SJSA1 (cell line): ENCODE measurements at places on chromosomes 1 and 21. TPM values are rescaled to one million over a fixed set of nuclear protein-coding genes. Genes with fewer than 3 reads are reported as not detected.

The MLLT11 gene
- total RNA-seq: 23.7 and 26.5 TPM in 2 replicates

DNA sequence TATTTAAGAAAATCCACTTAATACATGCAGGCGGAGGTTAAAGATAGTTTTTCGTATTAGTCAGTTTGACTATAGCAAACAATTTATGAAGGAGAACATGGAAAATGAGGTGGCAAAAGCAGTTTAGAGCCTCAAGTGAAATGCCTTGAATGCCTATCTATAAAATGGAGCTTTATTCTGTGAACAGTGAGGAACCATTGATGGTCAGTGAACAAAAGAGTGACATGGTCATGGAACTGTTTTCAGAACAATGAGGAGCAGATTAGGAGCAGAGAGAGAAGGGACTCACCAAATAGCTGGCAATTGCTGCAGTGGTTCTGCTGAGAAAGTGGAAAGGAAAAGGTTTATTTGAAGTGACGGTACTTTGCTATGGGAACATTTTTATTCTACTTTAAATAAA, 299.8 kb downstream of the DUSP10 start:
- no peak overlapping the region for H3K4me3 ChIP-seq
- H3K27me3 ChIP-seq: no peaks in the 10 kb centered on the region
- no peak for DNase-seq
- no peaks in the 10 kb centered on the region for H3K36me3 ChIP-seq
- H3K4me1 ChIP-seq: peaks cover 47% of the 10 kb centered on the region

DNA sequence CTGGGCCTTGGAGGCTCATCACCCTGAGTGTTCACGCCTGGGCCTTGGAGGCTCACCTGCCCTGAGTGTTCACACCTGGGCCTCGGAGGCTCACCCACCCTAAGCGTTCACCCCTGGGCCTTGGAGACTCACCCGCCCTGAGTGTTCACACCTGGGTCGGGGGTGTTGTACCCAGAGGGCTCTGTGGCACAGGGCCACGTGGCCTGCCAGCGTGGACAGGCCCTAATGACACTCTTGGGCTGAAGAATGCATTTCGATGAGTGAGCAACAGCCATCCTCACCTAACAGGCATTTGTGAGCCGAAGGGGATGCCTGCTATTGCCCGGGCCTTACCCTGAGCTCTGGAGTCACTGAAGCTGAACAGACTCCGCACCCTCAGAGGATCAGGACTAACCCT, 17.5 kb downstream of the SLC19A1 start:
- no peak overlapping the region for H3K4me3 ChIP-seq
- H3K27me3 ChIP-seq: no peaks in the 10 kb centered on the region
- no peak overlapping the region for H3K27ac ChIP-seq
- no peak for DNase-seq

DNA sequence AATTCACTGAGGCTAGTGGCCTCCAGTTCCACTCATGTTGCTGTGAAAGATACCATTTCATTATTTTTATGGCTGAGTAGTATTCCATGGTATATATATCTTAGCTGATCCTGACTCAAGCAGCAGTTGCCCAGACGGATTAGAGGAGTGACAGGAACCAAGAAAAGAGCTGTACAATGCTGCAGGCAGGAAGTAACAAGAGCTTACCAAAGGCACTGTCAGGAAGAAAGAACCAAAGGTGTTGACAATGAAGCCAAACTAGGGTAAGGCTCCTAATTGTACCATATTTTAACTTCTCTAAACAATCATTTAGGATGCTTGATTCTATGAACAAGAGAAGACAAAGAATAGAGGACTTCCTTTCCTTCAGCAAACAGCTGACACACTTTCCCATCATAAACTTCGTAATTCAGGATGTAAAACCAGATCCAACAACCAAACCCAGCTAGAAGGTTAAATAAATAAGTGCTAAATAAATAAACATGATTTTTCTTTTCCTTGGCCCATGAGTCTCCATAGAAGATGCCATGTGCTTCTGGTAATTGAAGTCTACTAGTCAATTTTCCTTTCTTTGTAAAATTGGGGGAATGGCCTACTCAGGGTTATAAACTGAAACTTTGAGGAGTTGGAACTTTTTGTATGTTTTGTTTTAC, 248.2 kb upstream of the SGIP1 start:
- H3K27ac ChIP-seq: no peak overlapping the region
- DNase-seq: no peak

- no peaks in the 10 kb centered on the region for H3K4me1 ChIP-seq
- no peak for DNase-seq
- no peaks in the 10 kb centered on the region for H3K36me3 ChIP-seq
- H3K27me3 ChIP-seq: no peaks in the 10 kb centered on the region
- H3K4me3 ChIP-seq: no peak overlapping the region
Observed at GRCh38 chr21:45415943-45416611, 11.1 kb downstream of the COL18A1 start.

GRCh38 chr21:29376556-29376955, 77.8 kb downstream of the BACH1 start:
- H3K27ac ChIP-seq: no peak overlapping the region
- peak; percentile 48 for DNase-seq
- no peaks in the 10 kb centered on the region for H3K27me3 ChIP-seq

DNA sequence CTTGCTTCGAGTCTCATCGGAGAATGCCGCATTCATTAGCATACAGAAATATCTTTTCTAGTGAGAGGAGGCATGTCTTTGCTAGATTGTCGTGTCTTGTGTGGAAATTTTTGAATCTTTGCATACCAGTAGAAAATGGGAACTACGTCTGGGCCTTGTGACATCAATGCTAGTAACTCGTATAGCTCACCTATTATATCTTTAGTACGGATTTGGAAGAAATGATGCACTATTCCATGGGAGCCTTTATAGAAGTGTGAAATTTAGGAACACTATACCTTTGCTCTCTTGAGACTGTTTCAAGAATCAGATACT, 835 bp downstream of the UHMK1 start:
- peak overlapping the region; percentile 99 for H3K4me3 ChIP-seq
- DNase-seq: no peak
- peaks cover 40% of the 10 kb centered on the region for H3K36me3 ChIP-seq
- no peak overlapping the region; the same call in 1 of the 2 replicates for H3K27ac ChIP-seq

The PCSK9 gene
- 0.03 TPM in 2 replicates for total RNA-seq

DNA sequence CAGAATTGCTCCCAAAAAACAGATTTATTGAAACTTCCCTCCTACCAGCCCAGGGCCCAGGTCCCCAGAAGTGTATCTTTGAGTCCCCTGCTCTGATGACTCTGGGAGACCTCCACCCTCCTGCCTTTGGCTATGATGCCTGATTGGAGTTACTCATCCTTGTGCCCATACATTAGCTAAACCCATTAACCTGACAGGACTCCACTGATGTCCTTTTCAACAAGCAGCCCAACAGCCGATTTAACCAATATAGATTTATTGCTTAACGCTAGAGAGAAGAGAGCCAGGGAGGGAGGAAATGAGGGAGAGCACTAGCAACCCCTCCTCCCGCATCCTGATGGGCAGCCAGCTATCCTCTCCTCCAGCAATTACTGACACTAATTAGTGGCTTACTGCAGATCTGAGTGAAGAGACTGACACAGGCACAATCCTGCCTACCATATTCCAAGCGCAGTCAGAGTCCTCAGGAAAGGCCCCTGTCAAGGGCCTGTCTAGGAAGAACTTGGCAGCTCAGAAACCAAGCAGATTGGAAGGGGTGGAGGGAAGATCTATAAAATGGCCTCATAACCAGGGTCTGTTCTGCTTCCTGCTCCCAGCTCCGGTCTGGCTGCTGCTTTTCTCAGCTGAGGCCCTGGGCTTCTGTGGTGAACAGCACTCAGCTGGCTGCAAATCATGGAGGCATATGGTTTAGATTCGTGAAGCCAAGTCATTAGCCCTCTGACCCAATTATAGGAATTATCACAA, 484.5 kb upstream of the DAB1 start:
- H3K36me3 ChIP-seq: no peaks in the 10 kb centered on the region
- no peak overlapping the region for H3K27ac ChIP-seq
- H3K4me3 ChIP-seq: no peak overlapping the region

The FNDC5 gene
- 0.47 and 0.84 TPM in 2 replicates for total RNA-seq

DNA sequence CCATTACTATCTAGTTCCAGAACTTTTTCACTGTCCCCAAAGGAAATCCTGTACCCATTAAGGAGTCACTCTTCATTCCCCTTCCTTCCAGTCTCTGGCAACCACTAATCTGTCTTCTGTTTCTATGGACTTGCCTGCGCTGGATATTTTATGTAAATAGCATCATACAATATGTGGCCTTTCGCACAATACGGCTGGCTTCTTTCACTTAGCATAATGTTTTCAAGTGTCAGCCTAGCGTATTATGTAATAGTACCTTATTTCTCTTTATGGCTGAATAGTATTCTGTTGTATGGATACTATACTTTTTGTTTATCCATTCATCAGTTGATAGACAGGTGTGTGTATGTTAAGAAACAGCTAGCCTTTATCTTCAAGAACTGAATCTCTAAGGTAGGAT, 14.3 kb downstream of the ATF3 start:
- H3K27ac ChIP-seq: no peak overlapping the region
- DNase-seq: no peak
- H3K27me3 ChIP-seq: no peaks in the 10 kb centered on the region
- H3K4me3 ChIP-seq: no peak overlapping the region
- peaks cover 30% of the 10 kb centered on the region for H3K36me3 ChIP-seq

The KIAA1614 gene
- total RNA-seq: 5.9 and 14.2 TPM in 2 replicates

GRCh38 chr1:4970532-4970931, 316.1 kb downstream of the AJAP1 start:
- no peak for DNase-seq
- no peak overlapping the region for H3K4me3 ChIP-seq
- H3K36me3 ChIP-seq: no peaks in the 10 kb centered on the region
- no peak overlapping the region for H3K27ac ChIP-seq

DNA sequence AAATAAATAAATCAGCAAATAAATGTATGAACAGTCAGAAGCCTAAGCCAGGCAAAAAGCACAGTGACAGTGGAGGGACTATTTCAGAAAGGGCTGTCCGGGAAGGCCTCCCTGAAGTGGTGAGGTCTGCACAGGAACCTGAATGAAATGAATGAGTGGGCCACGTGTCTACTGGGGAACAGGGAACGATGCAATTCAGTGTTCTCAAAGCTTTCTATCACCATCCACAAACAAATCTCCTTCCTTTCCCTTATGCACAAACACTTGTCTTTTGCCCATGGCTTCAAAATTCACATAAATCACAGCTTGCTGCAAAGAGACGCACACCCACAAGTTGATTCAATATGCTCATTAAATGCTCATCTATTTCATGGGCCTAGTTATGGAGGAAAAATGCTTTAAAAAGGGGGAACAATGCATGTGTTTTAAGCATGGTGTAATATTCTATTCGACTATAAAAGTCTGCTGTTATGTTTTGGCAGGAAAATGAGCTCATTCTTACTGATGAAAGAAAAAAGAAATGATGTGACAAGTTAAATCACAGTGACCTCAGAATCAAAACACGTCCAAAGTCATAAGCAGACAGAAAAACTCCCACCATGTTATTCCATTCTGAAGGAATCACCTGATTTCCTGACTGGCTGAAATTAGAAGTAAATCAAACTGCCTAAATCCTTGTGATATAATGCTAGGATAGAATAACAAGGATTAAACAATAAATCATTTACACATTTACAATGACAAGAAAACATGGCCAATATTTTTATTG, 21.6 kb downstream of the URB1 start:
- no peaks in the 10 kb centered on the region for H3K27me3 ChIP-seq
- DNase-seq: no peak
- H3K4me3 ChIP-seq: no peak overlapping the region
- H3K36me3 ChIP-seq: peaks cover 83% of the 10 kb centered on the region
- H3K27ac ChIP-seq: peak overlapping the region; percentile 68

- peak overlapping the region; percentile 94 for H3K27ac ChIP-seq
- H3K4me1 ChIP-seq: peaks cover 13% of the 10 kb centered on the region
- H3K4me3 ChIP-seq: peak overlapping the region; percentile 74
Observed at GRCh38 chr1:100896481-100896982, 642 bp downstream of the SLC30A7 start.

- no peak overlapping the region for H3K27ac ChIP-seq
- H3K36me3 ChIP-seq: no peaks in the 10 kb centered on the region
Observed at GRCh38 chr1:228013131-228013934, 6.5 kb downstream of the WNT3A start.

The CCDC27 gene
- total RNA-seq: not detected in 2 replicates

The PANK4 gene
- total RNA-seq: 36.7 and 39.9 TPM in 2 replicates

The TNFSF18 gene
- total RNA-seq: 0.05 TPM in 1 of 2 replicates, not detected in the other
